Activated naive CD4-positive, alpha-beta T cell treated with Interleukin-2 at 50 U/mL for 16 hours (primary cell): ENCODE measurements at places on chromosomes 4 and X.

DNA sequence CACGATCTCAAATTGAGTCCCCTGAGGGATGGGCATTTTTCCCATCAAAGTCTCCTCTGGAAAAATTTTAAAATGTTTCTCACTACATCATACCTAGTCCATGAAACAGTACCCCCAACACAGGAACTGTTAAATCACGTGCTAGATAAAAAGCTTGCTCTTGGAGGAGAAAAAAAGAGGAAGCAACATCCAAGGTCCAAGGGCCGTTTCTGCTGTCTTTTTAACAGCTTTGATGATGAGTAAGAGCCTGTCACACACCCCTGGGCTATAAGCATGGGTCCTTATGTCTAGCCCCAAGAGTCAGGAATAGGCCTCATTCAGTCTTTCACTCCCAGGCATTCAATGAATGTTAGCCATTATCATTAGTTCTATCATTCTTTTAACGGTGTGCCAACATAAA lies 128.9 kb downstream of the SH3KBP1 start:
- DNase-seq: no peak

DNA sequence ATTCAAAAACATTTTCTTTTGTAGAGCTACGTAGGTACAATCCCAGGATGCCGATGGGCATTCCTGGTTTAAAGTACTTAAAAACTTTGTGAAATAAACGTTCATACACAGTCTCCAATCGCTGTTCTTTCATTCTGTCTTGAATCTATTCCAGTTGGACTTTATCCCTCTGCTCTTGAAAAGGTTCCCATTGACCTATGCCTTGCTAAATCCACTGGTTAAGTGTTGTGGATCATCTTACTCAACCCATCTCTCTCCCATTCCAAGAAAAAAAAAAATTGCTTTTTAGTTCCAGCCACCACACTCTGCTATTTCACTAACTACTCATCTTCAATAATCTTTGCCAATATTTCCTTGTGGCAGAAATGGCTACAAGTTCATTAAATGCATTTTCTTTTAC lies 542.3 kb upstream of the GRIA3 start:
- no peak for DNase-seq

DNA sequence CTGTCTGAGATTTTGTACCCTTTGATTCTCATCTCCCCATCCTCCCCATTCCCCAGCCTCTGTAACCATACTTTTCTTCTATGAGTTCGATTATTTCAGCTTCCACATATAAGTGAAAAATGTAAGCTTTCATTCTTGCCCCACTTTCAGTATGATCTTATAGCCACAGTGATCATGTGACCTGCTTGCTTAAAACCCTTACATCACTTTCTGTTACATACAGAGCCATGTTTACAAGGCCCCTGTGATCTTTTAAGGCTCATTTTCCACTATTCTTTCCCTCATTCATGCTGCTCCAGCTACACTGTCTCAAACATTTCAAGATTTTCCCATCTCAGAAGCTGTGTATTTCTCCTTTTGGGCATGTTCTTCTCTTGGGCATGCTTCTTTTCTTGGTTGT lies 147.7 kb downstream of the DCK start:
- no peak for DNase-seq

DNA sequence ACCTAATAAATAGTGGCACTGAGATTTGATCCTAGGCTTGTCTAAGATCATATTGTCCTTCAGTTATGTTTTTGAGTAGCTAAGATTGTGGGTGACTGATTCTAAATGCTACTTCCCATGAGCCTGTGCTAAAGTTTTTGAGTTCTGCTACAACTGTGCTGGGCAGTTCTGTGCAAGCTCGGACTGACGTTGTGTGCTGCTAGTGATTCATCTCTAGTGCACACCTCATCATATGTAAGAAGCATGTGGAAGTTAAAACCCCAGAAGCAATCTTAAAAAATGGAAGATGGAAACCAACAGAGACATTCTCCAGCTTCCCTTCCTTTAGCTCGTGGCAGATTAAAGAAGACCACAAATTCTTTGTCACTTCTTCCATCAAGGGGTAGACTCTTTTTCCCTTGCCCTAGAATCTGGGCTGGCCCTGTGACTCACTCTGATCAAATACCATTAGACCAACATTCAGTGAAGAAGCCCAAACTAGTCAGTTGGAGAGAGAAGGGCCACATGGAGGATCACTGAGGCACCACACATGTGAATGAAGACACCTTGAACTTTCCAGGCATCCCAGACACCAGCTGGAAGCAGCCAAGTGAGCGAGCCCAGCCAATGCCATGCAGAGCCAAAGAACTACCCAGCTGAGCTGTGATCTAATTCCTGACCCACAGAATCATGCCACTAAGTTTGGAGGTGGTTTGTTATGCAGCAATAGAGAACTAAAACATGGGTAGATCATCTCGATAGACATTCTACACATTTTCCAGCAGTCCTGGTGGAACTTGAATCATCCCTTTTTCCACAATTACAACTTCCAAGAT lies 16.8 kb downstream of the ARHGAP6 start:
- no peak for DNase-seq

DNA sequence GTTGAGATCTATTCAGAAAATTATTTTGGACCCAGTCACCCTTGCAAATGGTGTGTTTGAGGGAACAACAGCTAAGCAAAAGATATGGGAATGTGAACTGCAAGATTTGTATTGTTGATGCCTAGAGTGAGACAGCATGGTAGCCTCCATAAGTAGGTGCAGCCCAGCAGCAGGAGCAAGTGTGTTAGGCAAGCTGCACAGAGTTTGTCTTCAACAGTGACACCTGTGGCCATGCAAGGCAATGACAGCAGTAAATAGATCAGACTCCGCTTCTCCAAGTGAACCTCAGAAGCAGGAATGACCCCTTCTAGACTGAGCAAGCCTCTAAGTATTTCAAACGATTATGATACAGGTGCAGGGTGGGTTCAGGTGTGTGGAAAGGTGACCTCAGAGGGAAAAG lies 133.4 kb upstream of the MSX1 start:
- no peak for DNase-seq

GRCh38 chr4:161343569-161343950 lies 820.2 kb downstream of the FSTL5 start:
- DNase-seq: no peak

DNA sequence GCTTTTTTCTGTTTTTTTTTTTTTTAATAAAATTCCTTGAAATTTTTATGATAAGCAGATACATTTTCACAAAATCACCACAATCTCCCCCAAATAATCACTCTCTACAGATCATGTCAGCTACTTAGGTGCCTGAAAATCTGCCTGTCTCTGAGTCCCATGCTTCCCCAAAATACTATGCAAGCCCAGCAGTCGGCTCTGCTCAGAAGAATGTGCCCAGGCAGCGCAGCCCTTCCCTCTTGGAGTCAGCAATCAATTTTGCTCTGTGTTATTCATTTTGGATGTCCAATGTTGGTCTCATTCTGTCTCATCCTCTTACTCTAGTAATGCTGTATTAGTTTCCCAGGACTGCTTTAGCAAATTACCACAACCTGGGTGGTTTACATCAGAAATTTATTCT lies 24.9 kb upstream of the C1QTNF7 start:
- no peak for DNase-seq

- no peak for DNase-seq
These were observed 13.9 kb downstream of the CSN2 start for GRCh38 chr4:69951602-69952001.

DNA sequence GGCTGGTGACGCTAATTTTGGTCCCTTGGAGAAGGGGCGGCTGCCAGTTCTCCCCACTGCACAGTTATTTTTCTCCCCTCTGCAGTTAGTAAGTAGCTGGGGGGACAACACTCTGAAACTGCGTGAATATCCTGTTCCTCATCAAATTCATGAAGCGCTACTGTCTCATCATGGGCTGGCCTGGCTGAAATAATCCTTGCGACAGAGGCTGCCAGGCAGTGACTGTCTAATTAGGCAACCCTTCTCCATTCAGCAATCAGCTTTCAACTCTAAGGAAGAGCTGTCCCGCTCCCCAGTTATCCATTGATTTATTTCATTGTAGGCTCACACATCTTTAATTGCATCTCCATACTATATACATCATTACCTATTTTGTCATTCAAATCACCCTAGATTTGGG lies 8.2 kb downstream of the SH3TC1 start:
- no peak for DNase-seq

DNA sequence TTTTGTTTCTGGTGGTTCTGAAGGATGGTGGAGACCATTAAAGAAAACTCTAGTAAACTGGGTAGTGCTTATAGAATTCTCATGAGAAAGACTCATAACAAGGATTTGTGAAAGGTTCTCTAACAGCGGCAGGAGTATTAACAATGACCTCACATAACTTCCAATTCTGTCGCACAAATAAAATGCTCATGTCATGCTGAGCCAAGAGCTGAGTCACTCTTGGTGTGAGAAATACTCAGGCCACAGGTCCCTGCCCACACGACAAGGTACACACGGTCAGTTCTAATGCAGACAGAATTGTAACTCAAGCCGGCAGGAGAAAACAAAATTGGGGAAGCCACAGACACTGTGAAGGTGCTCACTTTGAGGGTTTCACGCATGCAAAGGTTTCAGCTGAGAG lies 34.4 kb upstream of the C4orf50 start:
- no peak for DNase-seq

GRCh38 chrX:134631426-134632346 lies 26.6 kb downstream of the PLAC1 start:
- no peak for DNase-seq

GRCh38 chr4:188783175-188783574 lies 643.9 kb downstream of the TRIML1 start:
- DNase-seq: no peak

GRCh38 chr4:140296335-140297220 lies 76.9 kb upstream of the SCOC start:
- no peak for DNase-seq

GRCh38 chrX:129731228-129731627 lies 7.6 kb upstream of the XPNPEP2 start:
- no peak for DNase-seq

GRCh38 chr4:74933562-74934015 lies 673 bp downstream of the PARM1 start:
- no peak for DNase-seq

DNA sequence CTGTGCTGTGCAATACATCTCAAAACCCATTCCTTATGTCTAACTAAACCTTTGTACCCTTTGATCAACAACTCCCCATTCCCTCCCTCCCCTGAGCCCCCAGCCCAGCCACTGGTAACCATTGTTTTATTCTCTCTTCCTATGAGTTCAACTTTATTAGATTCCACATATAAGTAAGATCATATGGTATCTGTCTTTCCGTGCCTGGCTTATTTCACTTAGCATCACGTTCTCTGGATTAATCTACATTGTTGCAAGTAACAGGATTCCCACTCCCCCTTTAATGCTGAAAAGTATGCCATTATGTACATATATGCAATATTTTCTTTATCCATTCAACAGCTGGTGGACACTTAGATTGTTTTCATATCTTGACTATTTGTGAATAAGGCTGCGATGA lies 119.4 kb downstream of the RNF150 start:
- DNase-seq: no peak

DNA sequence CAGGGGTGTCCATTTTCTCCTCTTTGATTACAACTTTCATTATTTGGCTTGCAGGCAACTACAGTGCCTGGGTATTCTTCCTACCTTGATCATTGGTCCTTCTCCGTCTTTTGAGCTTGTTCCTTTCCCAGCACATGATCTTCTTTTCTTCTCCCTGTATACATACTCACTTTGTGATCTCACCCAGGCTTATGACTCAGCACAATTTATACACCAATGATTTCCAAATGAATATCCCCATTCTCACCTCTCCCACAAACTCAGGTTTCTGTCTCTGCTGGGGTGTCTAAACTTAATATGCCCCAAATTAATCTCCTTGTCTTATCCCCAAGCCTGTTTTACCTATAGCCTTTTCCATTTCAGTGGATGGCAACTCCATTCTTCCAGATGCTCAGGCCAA lies 19.5 kb upstream of the C4orf54 start:
- DNase-seq: no peak

GRCh38 chr4:130359542-130359941 lies 1263.6 kb downstream of the C4orf33 start:
- no peak for DNase-seq

DNA sequence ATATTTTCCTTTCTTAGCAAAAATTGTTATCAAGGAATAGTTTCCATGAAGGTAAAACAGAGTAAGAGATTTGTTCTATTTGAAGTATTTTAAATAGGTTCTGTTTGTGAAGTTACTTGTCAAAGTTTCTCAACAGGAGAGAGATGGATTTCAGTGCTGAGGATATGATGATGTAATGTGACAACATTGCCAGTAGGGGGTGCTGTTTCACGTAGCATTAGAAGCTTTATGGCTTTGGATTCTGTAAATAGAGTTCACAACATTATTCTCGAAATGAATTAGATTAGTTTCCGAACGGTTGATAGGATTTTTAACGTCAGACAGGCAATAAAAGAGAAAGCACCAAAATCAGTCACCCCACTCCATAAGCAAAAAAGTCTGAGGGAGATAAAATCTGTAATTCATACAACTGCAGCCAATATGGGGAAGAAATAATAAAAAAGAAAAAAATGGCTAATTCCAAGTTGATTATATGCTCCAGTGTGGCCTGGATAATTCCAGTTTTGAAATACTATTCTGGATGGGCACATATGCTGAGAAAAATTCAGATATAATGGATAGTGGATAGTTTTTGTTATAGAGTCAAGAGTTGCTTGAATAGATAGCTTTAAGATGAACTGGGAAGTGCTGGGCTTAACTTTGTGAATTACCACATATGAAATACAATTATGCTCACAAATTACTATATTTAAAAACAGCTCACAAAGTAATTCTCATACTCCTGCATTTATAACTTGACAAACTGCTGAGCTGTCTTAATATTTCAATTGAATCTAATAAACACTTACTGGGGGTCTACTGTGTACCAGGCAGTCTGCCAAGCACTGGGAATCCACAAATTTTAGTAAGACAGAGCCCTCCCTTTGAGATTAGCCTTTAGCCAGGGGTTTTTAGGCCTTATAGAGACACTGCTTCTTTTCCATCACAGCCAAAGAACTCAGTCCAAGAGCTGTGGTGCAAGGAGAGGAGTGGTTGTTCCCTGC lies 109.1 kb downstream of the GPAT3 start:
- peak; percentile 7 for DNase-seq

DNA sequence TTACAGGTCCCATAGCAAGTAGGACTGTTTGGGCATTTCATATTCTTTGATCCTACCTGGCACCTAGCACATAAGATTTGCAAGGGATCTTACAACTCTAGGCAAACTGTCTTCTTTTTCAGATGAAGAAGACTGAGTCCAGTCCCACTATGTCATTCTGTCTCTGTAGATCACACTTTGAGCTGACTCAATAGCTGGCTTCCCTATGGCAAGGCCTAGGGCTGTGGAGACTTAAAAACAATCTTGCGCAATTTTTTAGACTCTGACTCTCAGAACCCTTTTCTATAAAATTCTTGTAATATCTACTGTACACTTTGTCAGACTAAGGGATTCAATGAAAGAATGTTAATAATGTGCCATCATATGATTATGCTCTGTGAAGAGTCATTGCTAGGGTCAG lies 26.7 kb downstream of the OTC start:
- DNase-seq: no peak

DNA sequence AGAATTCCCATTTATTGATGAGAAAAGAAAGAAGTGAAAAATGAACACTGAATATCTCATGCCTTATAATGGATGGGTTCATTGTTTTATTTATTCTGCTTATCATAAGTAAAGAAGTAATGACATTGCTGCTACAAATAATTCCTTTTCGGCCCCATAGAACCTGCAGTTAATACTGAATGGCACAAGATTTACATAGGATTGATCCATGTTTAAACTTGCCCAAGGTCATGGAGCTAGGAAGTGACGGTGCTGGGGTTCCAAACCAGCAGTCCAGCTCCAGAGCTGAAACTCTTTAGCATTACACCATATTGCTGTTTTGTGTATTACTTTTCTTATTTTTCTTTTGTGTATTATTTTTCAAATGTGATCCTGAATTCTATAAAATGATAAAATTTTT lies 30.2 kb upstream of the PRSS48 start:
- no peak for DNase-seq
